Astrocyte (in vitro differentiated cells and primary cell): ENCODE measurements at places on chromosomes 3 and 15.

DNA sequence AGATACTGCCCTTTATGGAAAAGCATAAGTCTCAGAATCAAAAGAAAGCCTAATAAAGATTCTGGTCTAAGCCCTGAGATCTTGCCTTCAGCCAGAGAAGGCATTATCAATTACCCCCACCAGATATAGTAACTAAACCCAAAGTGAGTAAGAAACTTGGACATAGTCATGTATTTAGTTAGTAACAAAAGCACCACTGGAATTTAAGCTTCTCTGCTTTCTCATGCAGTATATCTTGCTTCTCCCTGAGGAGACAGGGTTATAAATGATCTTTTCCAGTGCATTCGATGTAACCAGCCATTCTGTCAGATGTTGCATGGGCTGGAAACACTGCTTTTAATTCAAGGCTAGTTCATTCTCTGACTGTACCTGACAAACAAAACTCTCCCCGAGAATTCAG, 946.7 kb downstream of the NAALADL2 start:
- peak; percentile 45 for DNase-seq

DNA sequence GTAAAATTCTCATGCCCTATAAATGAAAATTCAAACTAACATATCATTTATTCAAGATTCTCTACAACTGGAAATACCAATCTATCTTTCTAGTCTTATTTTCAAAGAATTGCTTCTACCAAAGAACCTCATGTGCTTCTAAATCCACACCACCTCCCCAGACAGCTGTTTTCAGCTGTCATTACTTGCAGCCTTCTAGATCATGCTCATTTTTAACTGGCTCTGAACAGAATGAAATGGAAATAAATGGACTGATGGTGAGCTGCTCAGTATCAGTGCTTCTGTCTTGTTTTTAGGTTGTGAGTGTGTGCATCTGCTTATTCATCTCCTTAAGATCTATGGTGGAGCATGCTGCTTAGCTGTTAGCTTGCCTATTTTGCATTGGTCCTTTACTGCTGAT, 29.4 kb downstream of the GOLGB1 start:
- no peak for DNase-seq

DNA sequence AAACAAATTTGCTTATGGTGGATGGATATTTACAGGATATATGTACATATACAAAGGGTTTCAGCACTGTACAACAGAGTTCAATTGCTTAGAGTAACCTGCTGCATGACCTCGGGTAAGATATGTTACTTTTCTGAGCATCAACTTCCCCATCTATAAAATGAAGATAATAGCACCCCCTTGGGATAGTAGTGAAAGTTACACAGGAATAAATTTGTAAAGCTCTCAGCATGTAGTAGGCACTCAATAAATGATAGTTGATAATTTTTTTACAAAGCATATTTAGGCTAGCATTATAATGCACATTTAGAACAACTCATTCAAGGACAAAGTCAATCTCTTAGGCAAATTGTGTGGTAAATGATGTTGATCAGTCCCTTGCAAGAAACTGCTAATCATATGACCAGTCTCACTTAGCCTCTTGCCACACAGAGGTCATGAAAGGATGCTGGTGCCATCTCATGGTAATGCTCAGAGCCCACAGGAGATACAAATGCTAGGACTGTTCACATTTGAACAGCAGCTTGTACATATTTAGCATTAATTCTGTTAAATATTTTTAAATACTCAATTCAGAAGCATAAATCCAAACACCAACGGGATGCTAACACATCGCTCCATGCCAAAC, 123.9 kb downstream of the MAGI1 start:
- DNase-seq, result no peak

- DNase-seq, result no peak
Observed at GRCh38 chr15:94487635-94488034, 256.3 kb downstream of the MCTP2 start.

- no peak for DNase-seq
Observed at GRCh38 chr3:3782457-3782856, 16.8 kb upstream of the LRRN1 start.

- no peak for DNase-seq
Observed at GRCh38 chr15:50909010-50909317, 481 bp downstream of the AP4E1 start.
